Glomerular endothelial cell (primary cell): ENCODE measurements at places on chromosomes 6 and 20. TPM values are rescaled to one million over a fixed set of nuclear protein-coding genes. Genes with fewer than 3 reads are reported as not detected.

Gene CST5
- not detected in 2 replicates for total RNA-seq

Gene NFS1
- total RNA-seq, result 22.3 and 28.3 TPM in 2 replicates

Gene CLPSL2
- total RNA-seq, result not detected in 2 replicates

DNA sequence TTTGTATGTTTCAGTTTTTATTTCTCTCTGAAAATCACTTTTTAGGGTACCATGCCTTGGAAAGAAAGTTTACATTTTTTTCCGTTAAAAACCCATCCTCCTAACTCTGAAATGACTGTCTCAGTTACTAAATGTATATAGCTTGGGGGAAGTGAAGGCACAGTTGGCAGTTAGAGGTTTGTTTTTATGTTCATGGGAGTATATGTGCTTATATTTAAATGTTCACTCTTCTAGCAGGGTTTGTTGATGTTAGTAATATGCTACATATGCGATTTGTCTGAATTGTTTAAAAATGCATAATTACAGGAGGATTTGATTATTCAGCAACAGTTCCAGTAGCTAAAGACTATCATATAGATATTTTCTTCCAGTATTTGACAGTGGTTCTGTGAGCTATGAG is 31.1 kb downstream of the CDKAL1 start:
- DNase-seq, result no peak

- no peak for DNase-seq
Measured at GRCh38 chr6:246352-246751, 45.9 kb upstream of the DUSP22 start.

- DNase-seq, result no peak
Measured at GRCh38 chr20:16760431-16761304, 12.5 kb downstream of the OTOR start.

GRCh38 chr6:143774347-143774746 is 68.8 kb upstream of the LTV1 start:
- DNase-seq, result no peak

DNA sequence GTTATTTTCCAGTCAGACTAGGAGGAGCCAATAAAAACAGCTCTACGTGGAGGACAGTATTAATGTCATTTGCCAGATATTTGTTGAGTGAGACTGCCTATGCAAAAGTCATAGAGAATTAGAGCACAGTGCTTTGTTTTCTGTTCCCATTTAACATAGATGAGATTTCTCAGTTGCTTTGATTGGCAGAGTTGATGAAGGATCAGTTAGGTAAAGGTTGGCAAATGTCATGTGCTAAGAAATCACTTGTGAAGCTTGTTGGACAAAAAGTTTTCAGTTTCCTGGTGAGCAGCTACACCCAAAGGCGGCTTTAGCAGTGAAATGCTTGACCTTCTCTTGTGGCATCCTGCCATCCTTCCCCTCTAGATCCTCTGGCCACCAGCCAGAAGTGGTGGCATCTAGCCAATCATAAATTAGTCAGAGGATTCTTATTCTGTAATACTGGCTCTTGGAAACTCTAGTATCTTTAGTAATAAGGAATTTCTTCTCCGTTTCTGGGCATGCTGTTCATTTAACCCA is 37.0 kb downstream of the BCKDHB start:
- peak; percentile 64 for DNase-seq
